D721Med (cell line): ENCODE measurements at places on chromosomes 4 and X.

DNA sequence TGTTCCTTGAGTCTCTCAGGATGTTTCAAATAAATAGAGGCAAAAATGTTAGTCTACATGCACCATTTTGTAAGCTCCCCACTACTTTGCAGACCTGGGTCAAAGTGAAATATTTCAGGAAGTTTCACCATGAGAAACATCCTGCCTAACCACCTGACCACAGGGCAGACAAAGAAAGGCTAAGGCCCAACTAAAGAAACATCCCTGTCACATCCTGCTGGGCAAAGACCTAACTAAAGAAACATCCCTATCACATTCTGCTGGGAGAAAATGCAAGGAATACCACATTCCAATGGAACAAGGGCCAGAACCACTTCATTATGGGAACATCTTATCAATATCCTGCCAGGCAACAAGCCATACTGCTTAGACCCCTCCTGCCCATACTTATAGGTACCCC, 1303.4 kb downstream of the TECRL start:
- DNase-seq: no peak

DNA sequence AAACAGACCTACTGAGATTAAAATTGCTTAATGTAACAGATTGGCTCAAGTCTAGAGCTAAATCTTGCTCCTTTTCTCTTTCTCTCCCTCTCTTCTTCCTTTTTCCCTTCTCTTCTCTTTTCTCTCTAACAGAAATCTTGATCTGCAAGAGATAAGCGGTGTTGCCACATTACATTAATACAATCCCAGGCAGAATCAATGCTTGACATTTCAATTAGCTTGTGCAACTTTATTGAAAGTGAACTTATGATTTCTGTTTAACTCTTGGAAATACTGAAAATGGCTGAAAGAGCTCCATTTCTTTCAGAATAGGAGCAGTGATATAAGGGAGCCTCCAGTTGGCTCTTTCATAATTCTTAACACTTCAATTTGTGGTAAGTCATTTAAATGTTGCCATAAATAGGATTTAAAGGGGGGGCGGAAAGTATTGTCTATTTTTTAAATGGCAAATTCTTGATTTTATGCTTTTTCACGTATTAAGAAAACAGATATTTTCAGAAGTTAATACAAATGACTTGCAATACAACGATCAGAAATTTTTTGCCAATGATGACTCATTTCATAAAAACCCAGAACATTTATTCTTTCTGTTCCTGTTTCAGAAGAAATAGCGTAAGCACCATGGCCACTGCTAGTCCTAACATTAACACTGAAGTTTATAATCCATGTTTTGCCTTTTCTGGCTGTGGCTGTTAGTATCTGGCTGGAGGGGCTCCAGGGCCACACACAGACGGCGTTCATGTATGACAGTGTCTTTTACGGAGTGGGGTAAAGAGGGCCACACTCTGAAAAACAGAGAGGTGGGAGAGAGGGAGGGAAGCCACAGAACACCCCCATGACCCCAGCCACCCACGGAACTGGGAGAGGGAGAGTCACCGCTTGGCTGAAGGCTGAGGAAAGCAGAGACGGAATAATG, 115.7 kb upstream of the FAT1 start:
- no peak for DNase-seq

DNA sequence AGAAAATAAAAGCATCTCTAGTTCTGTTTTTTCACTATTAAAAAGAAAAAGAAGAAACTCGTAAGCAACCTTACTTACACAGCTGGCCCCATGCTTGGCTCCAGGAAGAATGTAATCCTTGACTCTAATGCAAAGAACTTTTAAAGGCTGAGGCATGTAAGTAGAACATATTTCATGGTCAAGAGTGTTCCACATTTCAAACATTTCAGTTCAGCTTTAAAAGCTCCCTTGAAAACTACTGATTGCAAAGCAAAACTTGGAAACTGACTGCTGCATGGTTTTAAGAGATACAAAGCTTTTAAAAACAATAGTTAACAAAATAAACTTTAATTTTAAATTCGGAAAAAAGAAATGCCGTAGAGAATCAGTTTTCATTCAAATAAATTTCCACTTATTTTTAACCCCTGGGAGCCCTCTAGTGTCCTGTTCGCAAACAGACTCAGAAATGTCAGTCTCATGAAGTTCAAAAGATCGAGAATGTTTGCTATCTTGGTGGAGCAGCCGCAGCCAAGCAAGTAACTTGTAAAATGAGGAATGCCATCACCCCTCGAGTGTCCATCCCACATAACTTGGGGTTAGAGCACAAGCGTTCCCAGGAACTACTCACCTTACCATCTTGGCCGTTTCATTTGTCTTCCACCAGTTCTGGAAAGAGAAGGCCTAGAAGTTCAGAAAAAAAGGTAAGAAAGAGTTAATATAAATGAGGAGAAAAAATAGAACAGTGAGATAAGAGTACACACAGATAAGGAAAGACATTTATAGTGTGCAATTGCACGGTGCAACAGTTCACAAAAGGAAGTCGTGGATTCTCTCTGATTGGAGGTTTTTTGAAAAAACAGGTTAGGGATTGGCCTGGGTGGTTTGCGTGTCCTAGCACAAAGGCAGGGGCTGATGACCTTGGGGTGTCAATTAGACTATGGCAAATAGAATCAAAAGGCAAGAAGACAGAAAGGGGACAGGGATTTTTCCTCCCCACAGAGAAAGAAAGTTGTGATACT, at the start of gene GASK1B:
GASK1B (minus strand) TSS at position 765 of the 998 bp plus-strand sequence. CDS start 1,650 bp downstream, outside the sequence.
- DNase-seq: no peak

DNA sequence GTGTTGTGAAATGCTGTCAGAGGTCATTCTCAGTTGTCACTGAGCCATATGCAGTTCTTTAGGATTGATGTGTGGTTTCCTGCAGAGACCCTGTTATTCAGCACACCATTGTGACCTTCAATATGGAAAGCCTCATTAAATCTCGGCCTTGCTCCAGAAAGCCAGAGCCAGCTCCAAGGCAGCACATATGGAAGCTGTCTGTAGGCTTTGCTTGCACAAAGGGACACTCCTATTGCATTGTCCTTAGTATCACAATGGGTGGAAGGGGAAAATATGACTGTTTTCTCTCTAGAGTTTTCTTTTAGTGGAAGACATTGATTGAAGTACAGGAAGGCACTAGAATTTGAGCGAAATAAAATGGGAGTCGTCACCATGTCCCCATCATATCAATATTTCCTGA, 179.0 kb downstream of the CEP135 start:
- no peak for DNase-seq

GRCh38 chr4:54006755-54007154, 57.6 kb downstream of the CHIC2 start:
- DNase-seq: no peak

DNA sequence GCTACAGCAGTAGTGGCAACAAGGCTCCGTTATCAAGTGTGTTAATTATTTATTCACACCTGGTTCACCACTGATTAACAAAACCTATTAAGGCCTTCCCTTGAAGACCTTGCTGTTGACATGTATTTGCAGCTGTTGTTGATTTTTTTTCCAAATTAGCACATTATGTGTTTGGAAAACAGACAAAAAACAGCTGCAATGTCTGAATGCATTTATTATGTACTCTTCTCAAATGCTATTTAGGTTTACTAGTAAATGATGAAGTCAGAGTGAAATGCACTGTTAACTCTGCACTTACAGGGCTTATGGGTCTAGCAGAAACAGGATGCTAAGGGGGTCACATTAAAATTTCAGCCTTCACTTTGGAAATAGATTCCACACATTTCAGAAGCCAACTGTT, 99.5 kb upstream of the PCDH7 start:
- DNase-seq: no peak

DNA sequence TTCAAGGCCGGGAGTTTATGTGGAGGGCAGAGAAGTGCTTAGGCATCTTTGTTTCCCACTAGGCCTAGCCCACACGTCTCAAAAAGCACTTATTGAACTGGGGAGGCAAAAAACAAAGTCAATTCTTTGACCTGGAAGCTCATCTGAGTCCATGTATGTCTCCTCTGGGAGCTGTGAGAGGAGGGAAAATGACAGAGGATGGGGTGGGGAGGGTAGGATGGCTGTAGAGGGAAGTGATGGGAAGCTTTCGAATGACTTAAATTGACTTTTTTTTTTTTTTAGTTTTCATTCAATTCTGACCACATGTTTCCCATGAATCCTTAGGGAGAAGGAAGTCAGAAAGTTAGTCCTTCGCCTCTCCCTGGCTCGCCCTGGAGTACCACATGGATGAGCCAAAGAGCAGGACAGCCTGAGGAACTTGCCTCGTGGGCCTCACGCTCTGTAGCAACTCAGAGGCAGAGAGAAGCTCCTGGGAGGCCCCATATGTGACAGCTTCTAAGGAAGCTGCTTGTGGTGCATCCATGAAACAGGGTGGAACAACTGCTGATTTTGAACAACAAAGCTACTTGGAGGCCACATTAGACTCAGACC, 45.0 kb downstream of the NHSL2 start:
- DNase-seq: no peak

GRCh38 chr4:25862411-25863346, at the start of gene SEL1L3:
TSS of gene SEL1L3 (minus strand) at chr4:25862988. CDS start at chr4:25862836, 152 bp downstream.
- DNase-seq: peak; percentile 60

- DNase-seq: no peak
These were observed 47.4 kb downstream of the CCSER1 start for GRCh38 chr4:90174621-90175023.

- no peak for DNase-seq
These were observed 66.8 kb upstream of the SH3RF1 start for GRCh38 chr4:169337510-169337909.

DNA sequence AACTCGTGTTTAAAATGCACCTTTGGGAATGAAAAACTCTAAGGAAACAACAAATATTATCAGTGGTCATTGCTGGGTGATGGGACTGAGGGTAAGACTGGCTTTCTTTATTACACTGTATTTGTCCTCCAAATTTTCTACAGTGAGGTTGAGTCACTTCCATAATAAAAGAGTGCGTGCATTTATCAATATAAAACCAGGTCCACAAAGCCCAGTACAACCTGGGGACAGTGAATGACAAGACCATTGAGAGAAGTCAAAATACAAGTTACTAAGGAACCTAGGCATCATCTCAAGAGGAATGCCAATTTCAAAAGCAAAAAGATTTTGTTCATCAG, 76.4 kb downstream of the MAGED4 start:
- DNase-seq: no peak

DNA sequence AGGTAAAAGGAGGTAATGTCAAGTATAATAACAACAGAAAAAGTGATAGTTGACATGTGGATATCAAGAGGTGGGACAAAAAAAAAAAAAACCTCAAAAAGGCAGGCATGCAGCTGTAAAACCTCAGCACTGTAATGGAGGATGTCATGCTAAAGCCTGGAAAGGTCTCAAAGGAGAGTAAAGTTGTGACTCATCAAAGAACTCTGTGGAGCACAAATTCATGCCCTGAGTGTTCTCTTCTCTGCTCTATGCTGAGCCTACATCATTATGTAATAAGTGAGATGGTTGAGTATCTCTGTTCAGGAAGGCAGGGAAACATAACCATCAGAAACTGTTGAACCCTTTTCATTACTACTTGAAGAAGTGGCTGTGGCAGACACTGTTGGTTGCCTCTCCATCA, 597.8 kb downstream of the BCOR start:
- DNase-seq: no peak

DNA sequence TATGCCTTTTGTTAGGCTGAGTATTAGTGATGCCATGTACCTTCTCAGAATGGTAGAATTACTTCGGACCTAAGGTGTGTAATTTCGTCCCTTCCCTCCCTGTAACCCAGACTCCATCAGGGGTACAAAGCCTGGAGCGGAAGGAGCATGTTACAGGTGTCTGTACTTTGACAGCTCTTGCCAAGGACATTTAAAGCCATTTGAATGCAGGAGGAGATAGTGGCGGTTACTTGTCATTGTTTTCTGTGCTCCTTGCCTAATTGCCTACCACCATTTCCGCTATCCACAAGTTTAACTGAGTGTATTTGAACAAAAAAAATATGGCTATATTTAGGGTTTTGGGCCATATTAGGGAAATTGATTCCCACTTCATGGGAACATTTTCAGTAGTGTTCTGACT, 1.8 kb downstream of the FNIP2 start:
- no peak for DNase-seq

DNA sequence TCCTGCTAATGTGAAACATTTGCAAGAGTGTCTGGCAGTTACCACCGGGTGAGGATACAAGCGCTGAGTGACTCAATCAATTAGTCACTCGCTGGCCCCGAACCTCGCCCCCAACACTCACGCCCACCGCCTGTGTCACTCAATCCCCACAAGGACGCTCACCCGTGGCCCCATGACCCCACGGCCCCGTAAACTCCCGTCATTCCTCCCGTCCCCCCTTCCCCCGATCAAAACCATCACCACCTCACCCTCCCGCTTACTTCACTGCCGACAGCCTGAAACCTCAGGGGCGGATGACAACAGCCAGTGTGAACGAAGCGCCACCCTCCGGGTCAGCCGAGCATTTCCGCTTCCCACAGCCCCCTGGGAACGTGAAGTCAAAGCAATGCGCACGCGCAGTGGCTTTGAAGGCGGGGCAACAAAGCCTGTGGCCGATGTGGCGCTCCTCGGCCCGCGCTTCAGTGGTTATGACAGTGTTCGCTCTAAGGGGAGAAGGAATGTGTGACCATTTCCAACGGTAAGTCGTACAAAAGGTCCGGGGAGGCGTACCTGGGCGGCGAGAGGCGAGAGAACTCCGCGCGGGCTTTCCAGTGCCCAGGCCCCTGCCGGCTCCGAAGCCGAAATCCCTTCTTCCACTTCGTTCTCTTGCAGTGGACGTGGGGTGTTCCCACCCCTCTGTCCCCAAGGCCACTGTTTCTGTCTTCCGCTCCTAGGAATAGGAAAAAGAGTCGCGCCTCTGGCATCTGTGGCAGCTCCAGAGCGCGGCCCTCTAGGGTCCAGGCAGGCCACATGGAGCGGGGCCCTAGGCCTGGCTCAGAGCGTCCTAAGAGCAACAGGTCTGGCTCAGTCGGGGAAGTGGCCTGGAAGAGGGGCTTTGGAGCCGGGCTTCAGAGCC, at the start of gene ZNF674:
ZNF674 (minus strand) TSS at position 311 of the 895 bp plus-strand sequence. CDS start 3,334 bp downstream, outside the sequence.
- peak; percentile 58 for DNase-seq

- no peak for DNase-seq
These were observed 17.9 kb upstream of the EXOSC9 start for GRCh38 chr4:121783210-121783609.

DNA sequence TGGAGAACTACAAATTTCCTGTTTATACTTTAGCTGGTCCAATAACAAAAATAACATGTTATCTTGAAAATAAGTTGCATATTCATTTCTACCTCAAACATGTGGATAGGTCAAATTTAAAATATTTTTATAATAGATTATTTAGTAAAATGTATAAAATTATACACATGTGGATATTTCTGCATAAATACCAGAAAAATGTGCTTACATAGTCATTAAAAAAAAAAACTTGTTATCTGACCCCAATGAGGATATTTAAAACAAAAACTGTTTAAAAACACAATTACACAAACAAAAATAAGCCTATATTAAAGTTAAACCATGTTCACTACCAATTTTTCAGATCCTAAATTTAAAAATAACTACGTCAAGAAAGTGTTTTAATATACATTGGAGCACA, 28.1 kb downstream of the FBXO8 start:
- DNase-seq: no peak
